ENCODE measurements at places on chromosomes 4 and X.

- DNase-seq, result no peak
These were observed 33.3 kb downstream of the BBS12 start for GRCh38 chr4:122765692-122766352.

DNA sequence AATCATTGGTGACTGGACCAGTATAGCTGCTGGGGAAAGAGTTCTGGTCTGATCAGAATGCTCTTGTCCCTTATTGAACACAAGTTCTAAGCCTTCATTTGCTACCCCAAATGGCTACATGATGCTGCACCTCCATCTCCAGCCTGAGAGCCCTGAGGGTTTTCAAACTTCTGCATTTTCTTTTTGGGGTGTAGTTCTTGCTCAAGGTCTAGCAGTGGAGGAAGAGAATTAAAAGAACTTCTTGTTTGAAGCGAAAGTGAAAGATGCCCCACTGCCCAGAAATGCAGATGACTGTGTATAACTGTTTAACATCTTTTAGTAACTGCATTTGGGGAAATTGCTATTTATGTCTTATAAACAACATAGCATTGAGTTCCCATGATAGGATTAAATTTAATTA is 38.5 kb downstream of the LAMTOR3 start:
- no peak for DNase-seq

DNA sequence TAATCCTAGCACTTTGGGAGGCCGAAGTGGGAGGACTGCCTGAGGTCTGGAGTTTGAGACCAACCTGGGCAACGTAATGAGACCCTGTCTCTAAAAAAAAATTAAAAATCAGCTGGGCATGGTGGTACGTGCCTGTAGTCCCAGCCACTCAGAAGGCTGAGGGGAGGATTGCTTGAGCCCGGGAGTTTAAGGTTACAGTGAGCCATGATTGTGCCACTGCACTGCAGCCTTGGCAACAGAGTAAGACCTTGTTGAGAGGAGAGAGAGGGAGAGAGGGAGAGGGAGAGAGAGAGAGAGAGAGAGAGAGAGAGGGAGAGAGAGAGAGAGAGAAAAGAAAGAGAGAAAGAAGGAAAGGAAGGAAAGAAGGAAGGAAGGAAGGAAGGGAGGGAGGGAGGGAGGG is 144.9 kb downstream of the RASL11B start:
- DNase-seq, result no peak

DNA sequence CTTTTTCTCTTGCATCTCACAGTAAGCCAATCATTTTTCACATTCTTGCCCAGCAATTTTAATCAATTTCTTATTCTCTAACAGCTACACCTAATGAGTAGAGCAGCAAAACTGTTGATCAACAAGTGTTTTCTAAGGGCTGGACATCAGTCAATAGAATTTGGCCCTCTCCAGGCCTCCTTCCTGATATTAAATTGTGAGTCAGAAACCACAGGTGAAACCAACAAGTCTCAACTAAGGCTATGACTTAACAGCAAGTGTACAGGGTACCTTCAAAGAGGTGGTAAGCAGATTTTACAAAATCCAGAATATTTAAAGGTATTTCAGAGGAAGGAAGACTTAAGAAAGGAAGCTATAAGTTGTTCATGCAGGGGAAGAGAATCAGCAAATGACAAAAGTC is 156.5 kb upstream of the ARHGAP24 start:
- DNase-seq, result no peak

- no peak for DNase-seq
These were observed 45.1 kb downstream of the TBC1D9 start for GRCh38 chr4:140710908-140711622.

- no peak for DNase-seq
These were observed 229.3 kb downstream of the ANKRD50 start for GRCh38 chr4:124483048-124483906.

GRCh38 chrX:72421797-72422196 is 116.1 kb upstream of the CITED1 start:
- DNase-seq, result no peak

- DNase-seq, result no peak
These were observed 27.9 kb downstream of the TNIP2 start for GRCh38 chr4:2728221-2728620.

- DNase-seq, result no peak
These were observed 109.6 kb downstream of the SH2D1A start for GRCh38 chrX:124455966-124456365.

DNA sequence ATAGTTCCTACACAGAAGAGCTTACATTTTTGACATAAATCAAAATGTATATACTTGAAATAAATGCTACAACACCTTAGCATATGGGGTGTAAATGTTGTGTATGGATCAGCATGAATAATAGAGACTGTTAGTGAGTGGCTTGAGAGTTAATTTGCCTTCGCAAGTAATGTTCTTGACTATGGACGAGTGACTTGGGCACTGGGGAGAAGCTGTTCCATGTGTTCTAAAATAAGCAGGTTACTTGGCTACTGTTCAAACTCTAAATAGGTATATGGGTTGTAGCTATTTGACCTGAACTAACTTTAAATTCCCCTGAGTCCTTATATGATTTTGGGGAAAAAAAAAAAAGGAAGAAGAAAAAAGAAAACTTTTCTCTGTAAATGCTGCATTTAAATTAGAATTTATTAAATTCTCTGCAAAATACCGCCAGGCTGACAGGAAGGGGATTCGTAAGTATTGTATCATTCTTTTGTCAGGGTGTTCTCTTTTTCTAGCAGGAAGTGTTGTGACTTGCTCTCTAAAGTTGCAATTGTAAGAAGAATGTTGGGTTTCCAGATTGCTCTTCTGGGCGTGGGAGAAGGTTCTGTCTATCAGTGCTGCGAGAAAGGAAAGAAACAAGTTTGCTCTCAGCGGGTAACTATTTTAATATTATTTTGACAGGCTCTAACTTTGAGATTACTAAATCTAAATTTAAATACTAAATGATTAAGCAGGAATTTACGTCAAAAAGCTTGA is 32.2 kb downstream of the PLS3 start:
- no peak for DNase-seq

DNA sequence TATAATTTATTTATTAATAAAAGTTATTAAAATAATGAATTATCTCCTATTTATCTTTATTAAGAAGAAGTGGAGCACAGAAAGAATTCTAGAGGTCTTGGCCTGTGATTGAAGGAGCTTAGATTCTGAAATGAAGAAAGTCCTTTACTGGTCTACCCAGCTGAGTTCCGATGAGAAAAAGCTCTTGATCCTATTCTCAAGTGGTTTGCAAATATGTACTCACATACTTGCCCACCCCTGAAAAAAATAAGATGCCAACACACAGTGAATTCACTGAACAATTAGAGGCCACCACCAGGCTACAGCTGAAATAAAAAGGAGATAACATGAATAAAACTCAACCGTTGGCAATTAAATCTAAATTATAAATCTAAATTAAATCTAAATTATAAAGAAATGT is 253.4 kb downstream of the MAPK10 start:
- DNase-seq, result no peak

DNA sequence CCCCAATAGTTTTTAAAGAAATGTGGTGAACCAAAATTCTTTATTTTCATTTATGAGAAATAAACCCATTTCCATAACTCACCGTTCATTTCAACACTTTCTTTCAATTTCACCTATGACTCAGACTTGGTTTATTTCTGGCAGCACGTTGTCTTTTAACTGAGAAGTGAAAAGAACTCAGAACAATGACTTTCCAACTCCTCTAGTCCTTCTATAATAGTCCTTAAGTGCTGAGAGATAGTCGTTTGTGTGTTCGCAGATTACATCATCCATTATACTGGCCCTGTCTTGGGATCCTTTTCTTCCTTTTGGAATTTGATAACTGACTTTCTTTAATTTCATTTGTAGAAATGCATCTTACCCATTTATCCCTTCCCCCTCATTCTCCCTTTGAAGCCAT is 113.6 kb downstream of the GLUD2 start:
- no peak for DNase-seq

- no peak for DNase-seq
These were observed 64.0 kb upstream of the FGF13 start for GRCh38 chrX:138775517-138775916.

DNA sequence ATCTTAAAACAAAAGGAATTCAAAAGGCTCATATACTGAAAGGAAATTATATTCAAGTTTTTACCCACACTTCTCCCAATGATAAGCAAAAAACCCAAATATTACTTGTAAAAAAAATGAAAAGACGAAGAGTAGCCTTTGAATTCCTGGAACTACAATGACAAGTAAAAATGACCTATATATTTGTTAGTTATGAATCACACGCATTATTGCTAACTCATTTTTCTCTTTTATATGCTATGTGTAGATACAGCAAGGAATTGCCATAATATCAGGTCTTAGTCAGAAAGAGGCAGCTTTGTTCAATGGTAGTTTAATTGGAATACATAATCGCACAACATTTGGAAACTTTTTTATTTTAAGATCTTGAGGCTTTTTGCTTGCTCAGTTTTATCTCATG is 22.7 kb upstream of the ASB5 start:
- DNase-seq, result no peak

DNA sequence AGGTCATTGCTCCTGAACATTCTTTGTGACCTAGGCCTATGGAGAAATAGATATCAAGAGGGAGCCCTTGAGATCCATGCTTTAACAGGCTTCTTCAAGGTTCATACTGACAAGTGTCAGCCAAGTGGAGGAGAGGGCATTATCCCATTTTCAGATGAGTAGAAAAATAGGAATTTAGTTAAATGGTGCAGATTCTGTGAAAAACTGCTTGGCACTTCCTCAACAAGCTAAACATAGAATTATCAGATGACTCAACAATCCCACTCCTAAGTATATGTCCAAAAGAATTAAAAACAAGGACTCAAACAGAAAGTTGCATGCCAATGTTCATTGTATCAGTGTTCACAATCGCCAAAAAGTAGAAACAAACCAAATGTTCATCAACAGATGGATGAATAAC is 43.8 kb upstream of the KCNIP4 start:
- DNase-seq, result no peak

DNA sequence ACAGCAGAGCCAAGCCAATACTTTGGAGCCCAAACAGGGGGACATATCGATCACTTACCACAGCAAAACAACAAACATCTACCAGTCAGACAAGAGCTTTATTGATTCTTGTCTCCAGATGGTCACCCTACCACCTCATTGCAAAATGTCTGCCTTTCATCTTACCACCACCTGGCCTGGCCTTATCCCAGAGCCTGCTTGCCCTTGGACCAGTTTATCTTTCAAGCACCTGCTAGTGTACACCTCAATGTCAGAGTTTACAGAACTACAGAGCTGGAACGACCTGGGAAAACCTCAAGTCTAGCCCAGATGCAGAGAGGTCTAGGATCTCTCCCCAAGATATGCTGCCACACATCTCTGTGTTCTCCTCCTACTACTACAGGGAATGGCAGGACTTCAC is 4.5 kb downstream of the BCAP31 start:
- DNase-seq, result no peak

- DNase-seq, result no peak
These were observed 361.4 kb downstream of the RAPGEF2 start for GRCh38 chr4:159464302-159464701.
